Ascending aorta (tissue), 2 donors: ENCODE measurements at places on chromosomes 3 and 15. TPM values are rescaled to one million over a fixed set of nuclear protein-coding genes. Genes with fewer than 3 reads are reported as not detected.

DNA sequence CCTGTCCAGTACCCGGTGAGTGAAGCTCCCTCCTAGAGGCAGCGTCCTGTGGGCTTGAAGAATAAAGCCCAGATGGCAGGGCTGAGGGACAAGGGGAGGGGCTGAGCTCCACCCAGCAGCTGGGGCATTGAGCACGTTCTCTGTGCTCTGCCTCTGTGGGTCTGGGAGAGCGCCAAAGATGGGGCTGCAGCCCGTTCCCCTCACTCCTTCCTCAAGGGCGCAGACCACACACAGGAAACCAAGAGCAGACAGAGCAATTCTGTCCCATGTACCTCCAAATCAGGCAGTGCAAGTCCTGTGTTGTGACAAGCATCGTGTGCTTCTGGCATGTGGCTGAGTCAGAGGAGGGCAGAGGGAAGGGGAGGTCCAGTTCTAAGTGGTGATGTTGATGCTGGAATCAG, 15.7 kb upstream of the KIF23 start:
- DNase-seq = no peak

DNA sequence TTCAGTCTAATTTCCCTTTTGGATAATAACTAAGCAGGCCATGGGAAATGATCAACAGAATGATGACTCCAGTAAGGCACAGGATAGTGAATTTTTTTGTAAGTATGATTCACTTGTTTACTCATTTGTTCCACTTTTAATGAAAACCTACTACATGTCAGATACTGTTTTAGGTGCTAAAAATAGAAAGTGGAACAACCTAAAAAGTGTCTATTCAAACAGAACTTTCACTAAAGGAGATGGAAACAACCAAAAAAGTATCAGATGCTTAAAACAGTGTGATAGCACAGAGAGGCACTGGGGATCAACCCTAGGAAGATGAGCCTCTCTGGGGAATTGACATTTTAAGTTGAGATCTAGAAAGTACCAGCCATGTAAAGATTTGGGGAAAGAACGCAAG, 11.1 kb downstream of the RYK start:
- DNase-seq = no peak

- no peak for DNase-seq
These were observed 8.7 kb upstream of the CGNL1 start for GRCh38 chr15:57367556-57367955.

- no peak for DNase-seq
These were observed 34.6 kb downstream of the CD200R1L start for GRCh38 chr3:112811917-112812660.

DNA sequence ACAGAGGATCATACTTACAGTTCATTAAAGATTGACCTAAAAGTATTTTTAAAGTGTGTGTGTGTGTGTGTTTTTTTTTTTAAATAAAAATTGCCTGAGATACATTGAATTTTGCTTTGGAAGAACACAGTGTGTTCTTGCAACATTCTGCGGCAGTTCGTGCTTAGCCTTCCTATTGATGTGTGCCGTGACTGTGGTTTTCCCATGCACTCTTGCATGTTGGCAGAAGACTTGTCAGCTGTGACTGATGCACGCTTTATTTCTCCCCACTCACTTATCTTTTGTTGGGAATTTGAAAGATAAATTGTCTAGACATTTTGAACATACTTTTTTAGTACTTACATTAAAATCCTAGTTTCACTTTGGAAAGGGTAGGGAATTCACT, 136.3 kb upstream of the LRRFIP2 start:
- DNase-seq = no peak

DNA sequence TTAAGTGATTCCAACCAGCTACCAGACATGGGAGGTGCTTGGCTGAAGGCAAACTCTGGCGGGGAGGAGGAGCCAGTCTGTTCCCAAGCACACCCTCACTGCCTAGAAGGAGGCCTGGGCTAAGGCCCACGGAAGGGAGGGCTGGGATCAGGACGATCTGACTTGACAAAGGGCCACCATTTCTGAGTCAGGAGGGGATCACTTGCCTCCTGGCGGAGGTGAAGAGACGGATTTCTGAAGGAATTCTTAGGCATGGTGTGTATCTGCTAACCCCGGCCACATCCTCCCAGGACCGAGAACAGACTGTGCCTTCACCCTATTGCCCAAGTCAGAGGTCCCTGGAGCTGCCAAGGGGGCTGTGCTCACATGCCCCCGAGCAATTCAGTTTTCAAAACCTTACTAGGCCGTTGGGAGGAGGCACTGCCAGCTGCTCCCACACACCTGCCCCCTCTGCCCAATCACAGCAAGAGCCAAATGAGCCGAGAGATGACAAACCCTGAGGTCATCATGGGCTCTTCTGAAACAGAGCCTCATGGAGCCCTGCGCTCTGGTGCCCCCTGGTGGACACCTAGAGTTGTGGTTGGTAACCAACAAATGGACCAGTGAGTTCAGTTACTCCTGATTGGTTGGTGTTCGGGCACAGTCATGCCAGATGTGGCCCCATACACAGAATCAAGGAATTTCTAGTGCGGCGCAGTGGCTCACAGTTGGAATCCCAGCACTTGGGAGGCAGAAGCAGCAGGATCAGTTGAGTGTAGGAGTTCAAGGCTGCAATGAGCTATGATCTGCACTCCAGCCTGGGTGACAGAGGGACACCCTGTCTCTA, 6.5 kb upstream of the TNK2 start:
- DNase-seq = peak; percentile 79

- no peak for DNase-seq
These were observed 648.3 kb upstream of the CFAP20DC start for GRCh38 chr3:59698091-59698490.

DNA sequence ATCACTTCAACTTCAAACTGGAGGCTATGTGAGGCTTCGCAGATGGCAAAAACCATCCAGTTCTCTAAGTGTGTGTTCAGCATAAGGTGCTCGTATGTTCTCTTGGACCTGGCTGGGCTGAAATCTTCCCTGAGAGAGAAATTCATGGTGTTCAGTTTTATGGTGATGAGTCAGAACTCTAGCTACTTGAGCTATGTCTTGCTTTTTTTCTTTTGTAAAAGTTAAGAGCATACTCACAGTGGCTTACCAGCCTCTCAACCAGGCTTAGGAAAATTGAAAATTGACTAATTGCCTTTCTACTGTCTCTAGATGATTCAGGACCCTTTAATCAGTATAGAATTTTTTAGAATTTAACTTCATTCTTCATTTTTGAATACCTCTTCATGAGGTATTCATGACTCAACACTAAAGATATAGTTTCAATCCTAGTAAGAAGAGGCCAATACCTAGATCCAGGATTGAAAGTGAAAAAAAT, 617.5 kb downstream of the TBL1XR1 start:
- no peak for DNase-seq

GRCh38 chr15:42879443-42879842, 41.1 kb downstream of the TTBK2 start:
- no peak for DNase-seq

DNA sequence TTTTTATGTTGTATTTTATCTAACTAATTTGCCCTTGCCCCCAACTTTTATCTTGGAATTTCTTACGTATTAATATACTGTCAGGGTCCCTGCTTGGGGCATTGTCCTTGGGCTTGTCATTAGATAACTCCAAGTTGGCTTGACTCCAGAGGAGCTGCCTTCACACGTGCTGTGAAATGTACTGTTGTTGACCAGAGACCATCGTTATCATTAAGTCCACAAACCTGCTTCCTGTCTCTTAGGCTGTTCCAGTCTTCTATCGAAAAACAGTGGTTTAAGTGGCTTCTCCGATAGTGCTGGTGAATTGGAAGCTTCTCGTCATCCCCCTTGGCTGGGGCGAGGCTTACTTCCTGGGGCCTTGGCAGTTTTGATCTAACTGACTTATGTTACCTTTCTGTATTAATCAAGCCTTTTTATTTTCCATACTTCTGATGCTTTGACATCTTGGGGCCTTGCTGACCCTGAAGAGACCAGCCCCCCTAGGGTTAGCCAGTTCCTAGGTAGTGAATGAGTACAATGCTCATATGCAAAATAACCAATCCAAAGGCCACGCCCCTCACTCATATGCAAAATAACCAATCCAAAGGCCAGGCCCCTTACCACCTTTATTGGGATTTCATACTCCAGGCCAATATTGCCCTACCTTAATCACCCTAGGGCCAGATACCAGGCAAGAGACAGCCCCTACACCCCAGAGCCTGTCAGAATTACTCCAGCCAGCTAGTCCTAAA, 164.5 kb downstream of the IGF1R start:
- DNase-seq = no peak

DNA sequence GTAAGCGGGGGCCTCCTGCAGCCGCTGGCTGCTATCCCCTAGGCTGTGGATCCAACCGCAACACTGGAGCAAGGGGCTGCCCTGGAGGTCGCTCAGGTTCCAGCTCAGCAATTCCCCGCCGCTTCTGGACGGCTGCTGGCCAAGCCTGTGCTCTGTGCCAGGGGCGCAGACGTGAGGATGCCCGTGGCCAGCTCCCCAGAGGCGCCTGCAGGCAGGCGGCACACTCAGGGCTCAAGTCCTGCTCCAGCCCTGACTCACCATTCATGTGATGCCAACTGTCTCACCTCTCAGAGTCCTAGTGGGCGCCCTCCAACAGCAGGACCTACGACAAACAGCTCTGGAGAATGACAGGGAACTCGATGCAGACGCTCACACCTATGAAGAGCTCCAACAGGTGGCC, 31.6 kb downstream of the KLHL25 start:
- DNase-seq = no peak

Gene CTNNB1
- total RNA-seq = 371 TPM

Gene SEMA3B
- 24.2 TPM for total RNA-seq

Gene MKRN2OS
- not detected for total RNA-seq

Gene SI
- total RNA-seq = not detected

Gene CP
- total RNA-seq = 58.3 TPM

Gene KBTBD13
- 0.21 TPM for total RNA-seq

Gene TRH
- total RNA-seq = not detected

Gene PCOLCE2
- 58.1 TPM for total RNA-seq

Gene DIPK2A
- total RNA-seq = 318 TPM
